ENCODE measurements at places on chromosomes 12 and 14.

GRCh38 chr12:101439236-101439635 is 31.7 kb upstream of the ARL1 start:
- no peak for DNase-seq

- no peak for DNase-seq
Observed at GRCh38 chr14:94329857-94330256, 6.7 kb upstream of the SERPINA6 start.

DNA sequence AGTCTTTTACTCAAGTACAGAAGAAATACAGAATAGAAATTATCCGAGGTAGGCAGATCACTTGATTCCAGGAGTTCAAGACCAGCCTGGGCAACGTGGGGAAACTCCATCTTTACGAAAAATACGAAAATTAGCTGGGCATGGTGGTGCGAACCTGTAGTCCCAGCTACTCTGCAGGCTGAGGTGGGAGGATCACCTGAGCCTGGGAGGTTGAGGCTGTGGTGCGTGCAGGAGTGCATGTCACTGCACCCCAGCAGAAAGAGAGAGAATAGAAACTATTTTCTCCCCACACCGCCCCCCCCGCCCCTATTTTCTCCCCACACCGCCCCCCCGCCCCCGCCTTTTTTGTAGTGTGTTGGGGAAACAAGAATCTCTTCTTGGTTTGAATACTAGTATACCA is 2.2 kb downstream of the DNM1L start:
- no peak for DNase-seq

GRCh38 chr12:21547437-21547836 is 21.3 kb downstream of the SPX start:
- no peak for DNase-seq

DNA sequence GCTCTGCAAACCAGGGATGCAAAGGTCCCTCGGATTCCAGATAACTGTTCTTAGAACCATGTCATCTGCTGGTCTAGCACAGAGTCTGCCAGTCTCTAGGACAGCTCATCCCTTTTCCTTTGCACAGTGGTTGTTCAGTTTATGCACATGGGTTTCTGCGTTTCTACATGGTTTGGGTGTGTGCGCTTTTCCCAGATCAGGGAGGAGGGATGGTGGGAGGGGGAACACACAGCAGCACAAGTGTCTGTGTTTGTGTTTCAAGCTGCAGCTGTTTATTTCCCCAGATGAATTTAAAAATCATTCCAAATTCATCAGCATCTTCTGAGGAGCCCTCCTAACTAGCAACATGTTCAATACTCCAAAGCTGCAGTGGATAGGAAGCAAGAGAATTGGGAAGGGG is 45.4 kb downstream of the ANO2 start:
- DNase-seq, result no peak

DNA sequence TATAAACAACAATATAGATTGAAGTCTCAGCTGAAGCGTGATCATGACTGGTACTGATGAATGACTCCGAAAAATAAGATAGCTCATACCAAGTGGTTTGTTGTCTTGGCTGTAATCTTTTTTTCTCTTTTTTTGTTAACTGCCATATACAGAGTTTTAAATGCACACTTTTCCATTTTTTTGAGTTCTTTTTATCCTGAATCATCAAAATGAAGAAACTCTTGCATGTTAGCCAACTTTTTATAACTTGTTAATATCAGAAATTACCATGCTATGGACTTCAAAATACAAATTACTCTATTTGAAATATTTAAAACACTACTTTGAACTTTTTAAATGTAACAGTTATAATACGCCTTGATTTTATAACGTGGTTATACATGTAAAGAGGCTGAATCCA is 10.1 kb upstream of the KCNMB4 start:
- DNase-seq, result no peak

DNA sequence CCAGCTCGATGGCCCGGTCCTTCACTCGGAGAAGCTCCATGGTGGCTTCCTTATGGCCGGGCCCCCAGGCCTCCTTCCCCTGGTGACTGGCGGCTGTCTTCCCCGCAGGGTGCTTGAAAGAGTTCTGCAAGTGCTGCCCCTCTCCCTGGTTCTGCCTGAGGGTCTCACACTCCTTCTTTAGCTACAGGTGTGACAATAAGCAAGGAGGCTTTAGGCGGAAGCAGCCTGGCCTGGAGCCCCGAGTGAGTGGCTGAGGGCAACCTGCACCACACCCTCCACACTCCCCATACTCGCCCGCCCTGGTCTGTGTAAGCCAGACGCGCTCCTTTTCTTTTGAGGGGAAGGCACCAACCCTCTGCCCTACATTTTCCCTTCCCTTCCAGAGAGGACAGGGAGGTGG is 62.5 kb upstream of the GPR68 start:
- no peak for DNase-seq

- DNase-seq, result no peak
Observed at GRCh38 chr14:64935508-64935907, 7.0 kb downstream of the GPX2 start.

DNA sequence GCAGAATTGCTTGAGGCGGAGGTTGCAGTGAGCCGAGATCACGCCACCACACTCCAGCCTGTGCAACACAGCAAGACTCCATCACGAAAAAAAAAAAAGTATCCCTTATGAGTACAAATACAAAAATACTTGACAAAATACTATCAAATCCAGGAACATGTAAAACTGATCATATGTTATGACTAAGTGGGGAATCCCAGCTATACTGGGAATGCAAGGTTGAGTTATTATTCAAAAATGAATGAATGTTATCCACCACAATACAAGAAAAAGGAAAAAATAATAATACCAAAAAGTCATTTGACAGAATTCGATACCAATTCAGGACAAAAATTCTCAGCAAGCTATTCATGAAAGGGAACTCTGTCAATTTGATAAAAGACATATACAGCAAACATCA is 32.6 kb downstream of the MOK start:
- no peak for DNase-seq

- DNase-seq, result no peak
Observed at GRCh38 chr12:39906237-39906636, 199.6 kb downstream of the SLC2A13 start.

DNA sequence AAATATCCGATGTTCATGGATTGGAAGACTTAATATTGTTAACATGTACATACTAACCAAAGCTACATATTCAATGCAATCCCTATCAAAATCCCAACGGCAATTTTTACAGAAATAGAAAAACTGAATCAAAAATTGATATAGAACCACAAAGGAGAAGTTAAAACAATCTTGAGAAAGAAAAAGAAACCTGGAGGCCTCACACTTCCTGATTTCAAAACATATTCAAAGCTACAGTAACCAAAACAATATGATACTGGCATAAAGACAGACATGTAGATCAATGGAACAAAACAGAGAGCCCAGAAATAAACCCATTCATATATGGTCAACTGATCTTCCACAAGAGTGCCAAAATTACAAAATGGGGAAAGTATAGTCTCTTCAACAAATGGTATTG is 5.4 kb upstream of the PELI2 start:
- no peak for DNase-seq

DNA sequence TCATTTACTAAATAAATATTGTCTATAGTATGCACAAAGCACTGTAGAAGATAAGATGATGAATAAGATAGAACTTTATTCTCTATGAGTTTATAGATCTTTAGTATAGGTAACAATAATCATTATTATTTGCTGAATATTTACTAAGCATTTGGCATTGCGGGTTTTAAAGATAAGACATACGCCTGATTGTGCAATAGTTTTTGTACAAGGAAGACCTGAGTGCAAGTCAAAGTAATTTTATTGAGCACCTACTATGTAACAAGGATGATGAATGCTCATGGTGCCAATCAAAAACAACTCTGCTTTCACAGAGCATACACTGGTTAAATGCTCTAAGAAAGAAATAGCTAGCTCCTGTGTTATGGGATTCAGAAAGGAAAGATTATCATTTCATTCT is 1461.7 kb upstream of the FLRT2 start:
- no peak for DNase-seq

DNA sequence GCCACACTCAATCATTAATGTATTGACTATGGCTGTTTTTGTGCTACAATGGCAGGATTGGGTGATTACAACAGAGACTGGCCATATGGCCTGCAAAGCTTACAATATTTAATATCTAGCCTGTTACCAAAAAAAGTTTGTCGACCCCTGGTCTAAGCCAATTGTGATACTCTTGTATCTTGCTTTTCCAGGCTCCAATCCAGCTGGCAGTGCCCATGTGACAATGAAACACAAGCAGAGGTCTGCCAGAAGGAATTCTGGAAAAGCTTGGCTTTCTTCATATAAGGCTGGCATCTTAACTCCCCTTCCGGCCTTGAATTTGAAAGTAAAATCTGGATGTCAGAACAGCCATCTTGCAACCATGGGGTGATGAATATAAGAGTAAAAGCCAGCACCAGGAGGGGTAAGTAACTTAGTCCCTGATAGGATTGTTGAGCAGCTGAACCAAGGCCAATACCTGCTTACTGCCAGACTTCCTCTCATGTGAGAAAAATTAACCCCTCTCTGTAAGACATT is 458.7 kb downstream of the TMTC2 start:
- no peak for DNase-seq

Data from type B pancreatic cell (in vitro differentiated cells).